GOT3 (cell line): ENCODE measurements at places on chromosomes 2 and 18.
A peak's percentile ranks its signal among the peaks of the same experiment; 100 is the strongest.

DNA sequence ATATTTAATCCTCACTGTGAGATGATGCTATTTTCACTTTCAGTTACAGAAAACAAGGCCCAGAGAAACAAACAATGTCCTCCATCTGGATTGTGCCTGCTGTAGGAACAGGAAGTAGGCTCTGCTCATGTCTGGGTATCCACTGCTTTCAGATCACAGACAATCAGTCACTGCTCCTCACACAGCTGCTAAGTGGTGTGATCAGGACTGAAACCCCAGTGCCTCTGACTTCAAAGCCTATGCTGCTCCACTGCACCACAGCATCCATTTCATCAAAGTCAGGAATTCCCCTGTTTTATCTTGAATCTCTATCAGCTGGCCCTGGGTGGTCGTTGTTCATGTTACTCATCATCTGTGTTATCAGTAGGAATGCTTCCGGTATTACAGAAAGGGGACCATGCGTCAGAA is 303.8 kb upstream of the TRIB2 start:
- no peak for DNase-seq

GRCh38 chr2:43219383-43220228 is 6.8 kb downstream of the ZFP36L2 start:
- peak; percentile 39 for DNase-seq

- DNase-seq = no peak
Observed at GRCh38 chr18:48798334-48799245, 152.2 kb downstream of the SMAD7 start.

GRCh38 chr18:50170004-50170403 is 24.9 kb downstream of the MYO5B start:
- no peak for DNase-seq

- no peak for DNase-seq
Observed at GRCh38 chr2:199431746-199432213, 26.0 kb downstream of the SATB2 start.

DNA sequence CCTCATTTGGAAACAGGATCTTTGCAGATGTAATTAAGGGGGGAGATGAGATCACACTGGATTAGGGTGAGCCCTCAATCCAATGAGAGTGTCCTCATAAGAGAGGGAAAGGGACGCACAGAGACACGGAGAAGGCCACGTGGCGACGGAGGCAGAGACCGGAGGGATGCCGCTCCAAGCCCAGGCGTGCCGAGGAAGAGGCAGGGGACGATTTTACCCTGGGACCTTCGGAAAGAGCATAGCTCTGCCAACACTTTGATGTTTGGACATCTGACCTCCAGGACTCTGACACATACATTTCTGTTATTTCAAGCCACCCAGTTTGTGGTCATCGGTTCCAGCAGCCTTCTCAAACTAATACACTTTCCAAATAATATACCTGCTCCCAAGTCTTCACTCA is 84.4 kb upstream of the ZCCHC2 start:
- no peak for DNase-seq

GRCh38 chr2:12105180-12105579 is 358.7 kb downstream of the LPIN1 start:
- DNase-seq = no peak
